Caco-2 (cell line): ENCODE measurements at places on chromosomes 6 and 20. TPM values are rescaled to one million over a fixed set of nuclear protein-coding genes. Genes with fewer than 3 reads are reported as not detected.

DNA sequence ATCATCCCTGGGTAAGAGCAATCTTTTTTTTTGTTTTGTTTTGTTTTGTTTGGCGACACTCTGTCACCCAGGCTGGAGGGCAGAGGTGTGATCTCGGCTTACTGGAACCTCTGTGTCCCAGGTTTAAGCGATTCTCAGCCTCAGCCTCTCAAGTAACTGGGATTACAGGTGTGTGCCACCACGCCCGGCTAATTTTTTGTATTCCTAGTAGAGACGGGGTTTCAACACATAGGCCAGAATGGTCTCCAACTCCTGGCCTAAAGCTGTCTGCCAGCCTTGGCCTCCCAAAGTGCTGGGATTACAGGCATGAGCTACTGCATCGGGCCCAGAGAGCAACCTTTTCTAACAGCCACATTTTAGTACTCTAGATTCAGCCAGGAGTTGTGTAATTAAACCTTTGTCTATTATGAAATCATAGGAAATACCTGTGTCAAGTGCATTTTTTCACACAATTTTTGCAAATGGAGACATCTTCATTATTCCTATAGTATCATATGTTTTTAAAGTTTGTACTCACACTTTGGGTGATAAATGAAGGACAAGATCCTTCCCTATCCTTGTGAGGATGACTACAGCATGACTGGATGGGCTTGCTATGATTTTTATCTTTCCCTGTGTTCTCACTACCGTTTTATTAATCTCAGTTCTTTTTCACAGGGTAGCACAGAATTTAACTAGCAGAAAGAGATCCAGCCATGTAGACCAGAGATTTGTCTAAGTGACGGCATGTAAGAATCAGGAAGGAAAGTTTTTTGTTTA is 82.6 kb downstream of the OR2B2 start:
- no peak for DNase-seq

Gene RARS2
- 32.0 and 37.4 TPM in 2 replicates for total RNA-seq

DNA sequence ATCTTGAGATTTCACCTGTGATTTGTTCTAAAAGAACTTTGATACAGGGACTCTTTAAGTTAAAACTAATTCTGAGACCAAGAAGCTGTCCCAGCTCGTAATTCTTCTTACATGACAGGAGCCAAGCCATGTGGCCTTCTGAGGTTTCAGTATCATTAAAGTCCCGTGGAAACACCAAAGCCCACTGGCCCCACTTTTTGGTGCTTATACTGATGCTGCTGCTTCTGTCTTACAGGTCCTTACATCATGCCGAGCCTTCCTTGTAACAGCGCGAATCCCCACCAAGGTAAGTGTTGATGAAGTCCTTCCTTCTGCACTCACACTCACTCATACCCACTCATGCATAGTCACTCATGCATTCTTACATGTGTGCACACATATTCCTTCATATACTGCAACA is 140.7 kb downstream of the CARMIL1 start:
- no peak for DNase-seq

GRCh38 chr6:137259349-137259748 is 40.2 kb upstream of the IFNGR1 start:
- DNase-seq: no peak

DNA sequence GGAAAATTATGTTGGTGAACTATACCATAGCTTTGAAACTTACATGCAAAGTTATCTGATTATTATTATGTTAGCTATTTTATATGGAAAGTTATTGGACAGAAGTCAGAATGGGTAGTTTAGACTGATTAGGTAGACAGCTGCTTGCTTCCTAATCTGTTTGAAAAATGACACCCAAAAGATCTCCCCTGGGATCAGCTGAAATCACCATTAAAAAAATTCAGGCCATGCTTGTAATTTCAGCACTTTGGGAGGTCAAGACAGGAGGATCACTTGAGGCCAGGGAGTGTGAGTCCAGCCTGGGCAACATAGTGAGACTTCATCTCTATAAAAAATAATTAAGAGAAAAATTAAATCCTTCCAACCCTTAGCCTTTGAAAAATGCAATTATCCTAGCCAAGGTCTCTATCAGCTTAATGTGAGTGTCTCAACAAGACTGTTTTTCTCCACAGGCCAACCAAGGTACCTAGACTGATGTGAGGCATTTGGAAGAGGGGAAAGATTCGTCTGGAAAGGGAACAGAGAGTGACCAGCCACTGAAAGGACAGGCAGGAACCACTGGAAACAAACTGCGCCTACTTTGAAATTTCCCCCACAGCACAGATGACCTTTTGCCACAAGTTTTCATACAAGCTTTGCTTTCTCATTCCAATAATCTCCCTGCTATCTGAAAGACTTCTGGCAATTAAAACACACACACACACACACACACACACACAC is 232.3 kb downstream of the GMPR start:
- no peak for DNase-seq

GRCh38 chr6:150813993-150814359 is 51.5 kb upstream of the MTHFD1L start:
- DNase-seq: no peak
